ENCODE measurements at places on chromosomes 1 and 21.
A peak's percentile ranks its signal among the peaks of the same experiment; 100 is the strongest.

GRCh38 chr1:243345205-243345604 is 89.4 kb downstream of the SDCCAG8 start:
- DNase-seq: peak; percentile 14

- no peak for DNase-seq
These were observed 707 bp downstream of the PRCC start for GRCh38 chr1:156767879-156768604.

- DNase-seq: no peak
These were observed 43.0 kb downstream of the ATG4C start for GRCh38 chr1:62826901-62827300.

- DNase-seq: no peak
These were observed 156.4 kb upstream of the B3GALT2 start for GRCh38 chr1:193342811-193343210.

DNA sequence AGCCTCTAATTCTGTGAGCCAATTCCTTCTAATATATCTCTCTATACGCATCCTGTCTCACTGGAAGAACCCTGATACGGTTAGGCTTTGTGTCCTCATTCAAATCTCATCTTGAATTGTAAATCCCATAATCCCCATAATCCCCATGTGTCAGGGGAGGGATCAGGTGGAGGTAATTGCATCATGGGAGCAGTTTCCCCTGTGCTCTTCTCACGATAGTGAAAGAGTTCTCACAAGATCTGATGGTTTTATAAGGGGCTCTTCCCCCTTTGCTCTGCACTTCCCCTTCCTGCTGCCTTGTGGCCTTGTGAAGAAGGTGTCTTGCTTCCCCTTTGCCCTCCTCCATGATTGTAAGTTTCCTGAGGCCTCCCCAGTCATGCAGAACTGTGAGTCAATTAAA is 116.1 kb downstream of the MRPS6 start:
- DNase-seq: no peak

DNA sequence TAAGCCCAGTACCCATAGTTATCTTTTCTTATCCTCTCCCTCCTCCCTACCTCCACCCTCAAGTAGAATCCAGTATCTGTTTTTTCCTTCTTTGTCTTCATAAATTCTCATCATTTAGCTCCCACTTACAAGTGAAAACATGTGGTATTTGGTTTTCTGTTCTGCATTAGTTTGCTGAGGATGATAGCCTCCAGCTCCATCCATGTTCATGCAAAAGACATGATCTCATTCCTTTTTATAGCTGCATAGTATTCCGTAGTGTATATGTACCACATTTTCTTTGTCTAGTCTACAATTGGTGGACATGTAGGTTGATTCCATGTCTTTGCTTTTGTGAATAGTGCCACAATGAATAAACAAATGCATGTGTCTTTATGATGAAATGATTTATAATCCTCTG is 55.2 kb downstream of the PRKACB start:
- no peak for DNase-seq

GRCh38 chr21:33403128-33403785 is at the start of gene IFNGR2:
TSS of gene IFNGR2 (plus strand) at chr21:33403413. CDS start at chr21:33403544, 131 bp downstream.
- peak; percentile 27 for DNase-seq

DNA sequence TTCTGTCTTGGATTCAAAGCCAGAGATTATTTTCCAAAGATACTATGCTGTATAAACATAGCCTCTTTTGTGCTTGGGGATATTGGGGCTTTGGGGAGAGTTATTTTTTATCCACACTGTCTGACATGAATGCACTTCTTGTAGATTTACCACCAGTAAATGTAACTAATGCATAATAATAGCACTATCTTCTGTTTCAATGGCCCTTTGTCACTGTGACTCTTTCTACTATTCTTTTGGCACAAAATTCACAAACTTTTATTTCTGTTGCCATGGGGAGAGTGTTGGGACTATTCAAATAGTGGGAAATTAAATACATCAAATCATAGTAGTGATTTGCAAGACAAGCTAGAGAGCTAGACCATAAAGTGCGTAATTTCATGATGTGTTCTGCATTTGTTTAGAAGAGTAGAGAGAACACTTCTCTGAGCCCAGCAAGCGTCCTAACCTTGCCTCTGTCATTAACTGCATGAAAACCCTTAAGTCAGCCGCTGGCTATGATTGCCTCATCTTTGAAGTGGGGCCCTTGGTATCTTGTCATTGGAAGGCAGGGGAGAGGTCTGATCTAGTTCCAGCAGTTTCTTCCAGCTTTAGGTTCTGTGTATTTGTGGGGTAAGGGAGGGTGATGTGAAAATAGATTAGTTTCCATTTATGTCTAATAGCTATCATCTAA is 154.4 kb downstream of the HHAT start:
- no peak for DNase-seq

DNA sequence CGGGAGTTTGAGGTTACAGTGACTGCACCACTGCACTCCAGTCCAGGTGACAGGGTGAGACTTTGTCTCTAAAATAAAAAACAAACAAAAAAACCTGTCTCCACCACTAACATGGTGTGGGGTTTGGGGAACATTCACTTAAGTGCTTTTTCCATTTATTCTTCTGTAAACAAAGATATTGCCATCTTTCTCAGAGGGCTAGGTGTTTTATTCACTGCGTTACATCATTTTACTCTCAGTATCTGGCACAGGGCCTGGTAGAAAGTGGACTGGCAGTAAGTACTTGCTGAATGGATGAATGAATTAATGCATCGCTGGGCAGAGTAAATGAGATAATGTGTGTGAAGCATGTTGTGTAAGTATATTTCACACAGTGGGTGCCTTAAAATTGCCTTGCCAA is 20.1 kb downstream of the KIAA0040 start:
- no peak for DNase-seq

DNA sequence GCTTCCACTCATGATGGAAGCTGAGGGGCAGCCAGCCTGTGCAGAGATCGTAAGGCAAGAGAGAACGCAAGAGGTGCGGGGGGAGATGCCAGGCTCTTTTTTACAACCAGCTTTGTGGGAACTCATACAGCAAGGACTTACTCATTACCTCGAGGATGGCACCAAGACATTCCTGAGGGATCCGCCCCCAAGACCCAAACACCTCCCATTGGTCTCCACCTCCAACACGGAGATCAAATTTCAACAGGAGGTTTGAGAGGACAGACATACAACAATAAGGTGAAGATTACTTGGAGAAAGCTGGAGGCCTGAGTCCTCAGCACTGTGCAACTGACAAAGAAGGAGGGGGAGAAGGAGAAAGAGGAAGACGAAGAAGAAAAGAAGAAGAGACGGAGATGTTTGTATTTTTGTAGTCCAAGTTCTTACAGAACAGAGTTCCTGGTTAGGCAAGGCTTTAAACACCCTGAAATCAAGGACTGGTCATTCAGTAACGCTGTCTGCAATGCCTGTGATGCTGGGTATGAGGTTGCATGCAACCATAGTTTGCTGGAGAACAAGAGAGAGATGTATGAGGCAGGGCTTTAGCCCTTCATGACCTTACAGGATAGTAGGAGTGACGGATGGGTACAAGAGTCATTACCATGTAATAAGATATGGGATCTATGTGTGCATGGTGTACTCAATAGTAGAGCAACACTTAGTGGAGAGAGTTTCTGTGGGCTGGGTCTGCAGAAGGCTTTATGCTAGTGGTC is 19.7 kb upstream of the GALNT2 start:
- DNase-seq: no peak

DNA sequence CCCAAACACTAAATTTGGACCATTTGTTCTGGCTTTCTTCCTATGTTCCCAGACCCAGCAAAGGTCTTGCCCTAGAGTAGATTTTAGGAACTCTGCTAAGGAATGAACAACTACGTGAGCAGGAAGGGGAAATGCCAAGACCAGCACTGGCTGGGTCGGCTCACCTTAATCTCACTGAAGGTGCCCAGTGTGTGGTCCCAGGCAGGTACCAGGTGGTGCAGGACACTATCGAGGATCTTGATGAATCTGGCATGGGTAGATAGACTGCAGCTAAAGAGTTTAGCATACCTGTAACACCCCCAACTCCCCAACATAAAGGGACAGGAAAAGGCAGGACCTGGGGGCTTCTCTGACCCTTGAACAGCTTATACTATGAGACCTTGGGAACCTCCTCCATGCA is 3.0 kb downstream of the HECTD3 start:
- no peak for DNase-seq

DNA sequence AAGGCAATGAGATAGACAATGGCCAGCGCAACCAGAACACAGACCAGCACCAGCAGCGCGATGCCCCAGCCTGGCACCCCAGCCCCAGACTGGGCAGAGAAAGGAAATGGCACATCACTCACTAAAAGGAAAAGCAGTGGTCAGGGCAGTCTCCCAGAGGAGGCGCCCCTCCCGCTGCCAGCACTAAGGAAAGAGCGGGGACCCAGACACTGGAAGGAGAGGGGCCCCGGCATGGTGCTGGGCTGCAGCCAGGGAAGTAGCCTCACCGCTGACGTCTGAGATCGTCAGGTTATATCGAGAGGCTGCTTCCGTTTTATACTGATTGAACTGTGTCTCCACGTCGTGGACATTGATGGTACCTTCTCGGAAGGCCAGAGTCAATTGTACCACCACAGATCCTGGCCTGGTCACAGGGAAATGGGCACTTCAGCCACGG is 13.8 kb downstream of the TRIM46 start:
- DNase-seq: no peak

- peak; percentile 67 for DNase-seq
These were observed 73.7 kb downstream of the SPATA46 start for GRCh38 chr1:162303004-162303344.

- no peak for DNase-seq
These were observed 10.0 kb downstream of the MAP3K6 start for GRCh38 chr1:27356619-27357280.

- no peak for DNase-seq
These were observed 12.5 kb upstream of the WNT2B start for GRCh38 chr1:112496290-112496689.

GRCh38 chr1:53729456-53730223 is 9.3 kb downstream of the GLIS1 start:
- DNase-seq: no peak

DNA sequence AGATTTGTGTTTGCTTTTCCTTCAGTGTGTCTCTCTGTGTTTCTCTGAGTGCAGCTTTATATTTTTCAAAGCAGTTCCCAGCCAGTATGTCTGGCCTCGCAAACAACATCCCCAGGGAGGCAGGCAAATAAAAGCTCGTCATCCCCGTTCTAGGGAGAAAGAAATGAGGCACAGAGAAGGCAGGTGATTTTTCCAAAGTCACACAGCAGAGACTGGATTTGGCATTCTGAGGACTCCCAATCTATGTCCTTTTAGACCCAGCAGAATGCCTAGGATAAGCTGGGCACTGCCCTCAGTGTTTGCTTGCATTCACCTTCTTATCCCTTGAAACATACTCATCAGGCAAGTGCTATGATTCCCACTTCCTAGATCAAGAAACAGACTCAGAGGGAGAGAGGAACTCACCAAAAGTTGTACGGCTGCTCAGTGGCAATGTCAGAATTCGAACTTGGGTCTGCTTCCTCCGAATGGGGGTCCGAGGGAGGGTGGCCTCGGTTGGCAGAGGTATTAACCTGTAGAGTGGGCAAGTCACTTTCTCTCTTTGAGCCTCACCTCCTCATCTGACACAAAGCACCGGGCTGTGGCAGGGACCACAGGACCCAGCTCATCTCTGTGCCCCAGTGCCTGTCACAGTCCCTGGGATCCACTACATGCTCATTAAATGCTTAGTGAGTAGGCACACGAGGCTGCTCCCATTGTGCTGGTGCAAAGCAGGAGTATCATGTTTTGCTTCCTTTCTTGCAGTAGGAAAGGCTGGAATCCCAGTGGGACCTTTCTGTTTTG is 4.2 kb downstream of the RAP1GAP start:
- no peak for DNase-seq

- peak; percentile 62 for DNase-seq
These were observed 123.2 kb downstream of the NR5A2 start for GRCh38 chr1:200150721-200151120.

GRCh38 chr1:12375133-12375829 is 145.5 kb downstream of the VPS13D start:
- DNase-seq: no peak

DNA sequence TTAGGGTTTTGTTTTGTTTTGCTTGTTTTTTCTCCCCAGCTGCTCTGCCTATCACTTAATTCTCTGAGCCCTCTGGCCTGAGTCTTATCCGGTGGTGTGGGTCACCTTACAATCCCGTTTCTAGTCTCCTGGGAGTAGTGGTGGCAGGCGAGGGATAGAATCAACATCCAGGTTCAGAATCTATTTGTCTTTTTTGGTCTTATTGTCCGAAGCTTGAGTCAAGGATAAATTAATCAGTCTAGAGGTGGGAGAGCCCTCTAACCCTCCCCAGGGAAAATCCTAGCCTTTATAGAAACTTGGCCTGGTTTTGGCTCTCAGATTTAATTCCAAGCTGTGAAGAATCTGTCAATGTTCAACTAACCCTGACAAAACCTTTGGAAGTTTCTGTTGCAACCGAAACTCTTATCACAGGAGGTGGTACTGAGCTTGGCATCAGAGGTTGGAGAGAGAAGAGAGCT is 246.3 kb downstream of the FGGY start:
- DNase-seq: no peak

DNA sequence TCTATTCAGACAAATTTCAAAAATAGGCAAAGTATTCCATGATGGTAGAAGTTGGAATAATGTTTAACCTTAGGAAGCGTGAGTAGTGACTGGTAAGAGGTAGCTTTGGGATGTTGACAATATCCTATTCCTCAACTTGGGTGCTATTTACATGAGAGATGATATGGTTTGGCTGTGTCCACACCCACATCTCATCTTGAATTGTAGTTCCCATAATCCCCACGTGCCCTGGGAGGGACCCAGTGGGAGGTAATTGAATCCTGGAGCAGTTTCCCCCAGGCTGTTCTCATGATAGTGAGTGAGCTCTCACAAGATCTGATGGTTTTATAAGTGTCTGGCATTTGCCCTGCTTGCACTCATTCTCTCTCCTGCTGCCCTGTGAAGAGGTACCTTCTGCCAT is 67.3 kb downstream of the PLPPR4 start:
- DNase-seq: no peak

DNA sequence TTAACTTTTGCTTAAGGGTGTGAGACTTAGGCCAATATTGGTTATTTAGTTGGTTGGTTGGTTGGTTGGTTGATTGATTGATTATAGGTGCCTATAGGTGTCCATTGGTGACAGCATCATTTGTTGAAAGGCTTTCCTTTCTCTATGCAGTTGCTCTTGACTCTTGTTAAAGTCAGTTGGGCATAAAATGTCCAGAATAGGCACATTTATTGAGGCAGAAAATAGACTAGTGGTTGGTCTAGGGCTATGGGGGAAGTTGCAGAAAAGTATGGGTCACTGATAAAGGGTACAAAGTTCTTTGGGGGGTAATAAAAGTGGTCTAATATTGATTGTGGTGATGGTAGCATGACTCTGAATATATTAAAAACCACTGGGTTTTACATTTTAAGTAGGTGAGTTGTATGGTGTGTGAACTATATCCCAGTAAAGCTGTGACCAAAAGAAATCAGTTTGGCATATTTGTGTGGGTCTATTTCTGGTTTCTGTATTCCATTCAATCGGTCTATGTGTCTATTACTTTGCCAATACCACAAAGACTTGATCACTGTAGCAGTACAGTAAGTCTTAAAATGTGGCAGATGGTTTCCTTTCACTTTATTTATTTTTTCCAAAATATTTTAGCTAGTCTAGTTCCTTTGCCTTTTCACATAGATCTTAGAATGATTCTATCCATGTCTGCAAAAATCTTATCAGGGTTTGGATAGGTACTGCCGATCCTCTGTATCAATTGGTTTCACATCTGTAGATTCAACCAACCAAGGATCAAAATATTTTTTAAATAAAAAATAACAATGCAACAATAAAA is 63.0 kb downstream of the ATP1A1 start:
- DNase-seq: no peak

- DNase-seq: no peak
These were observed 46.8 kb downstream of the SAMSN1 start for GRCh38 chr21:14499316-14499715.

GRCh38 chr1:99784809-99785255 is 18.4 kb upstream of the FRRS1 start:
- no peak for DNase-seq
